ENCODE measurements at places on chromosomes 12 and 14. TPM values are rescaled to one million over a fixed set of nuclear protein-coding genes. Genes with fewer than 3 reads are reported as not detected.

PMEL gene
- 0.88 TPM for total RNA-seq

KLRG1 gene
- 0.29 TPM for total RNA-seq

TMEM119 gene
- total RNA-seq: 104 TPM

KSR2 gene
- total RNA-seq: not detected

GUCY2C gene
- total RNA-seq: not detected

KRT73 gene
- total RNA-seq: not detected

ACSM4 gene
- not detected for total RNA-seq

GPD1 gene
- not detected for total RNA-seq

DAO gene
- not detected for total RNA-seq

STYK1 gene
- not detected for total RNA-seq

CSRNP2 gene
- 34.9 TPM for total RNA-seq

UNC79 gene
- under 0.01 TPM for total RNA-seq

SRRM4 gene
- not detected for total RNA-seq

PZP gene
- not detected for total RNA-seq

POLE2 gene
- 19.2 TPM for total RNA-seq

AMDHD1 gene
- 0.14 TPM for total RNA-seq

SERPINA9 gene
- total RNA-seq: not detected

ITFG2 gene
- total RNA-seq: 31.7 TPM

MPHOSPH9 gene
- total RNA-seq: 28.7 TPM

RTL1 gene
- not detected for total RNA-seq

GRIP1 gene
- 0.44 TPM for total RNA-seq

EPS8 gene
- 83.0 TPM for total RNA-seq

TSPAN8 gene
- total RNA-seq: not detected

LTB4R2 gene
- 7.7 TPM for total RNA-seq

CBX5 gene
- total RNA-seq: 19.9 TPM

SOX5 gene
- 22.5 TPM for total RNA-seq

IFT43 gene
- total RNA-seq: 19.2 TPM

CRIP2 gene
- 60.7 TPM for total RNA-seq

LDHB gene
- 574 TPM for total RNA-seq

GALNT8 gene
- total RNA-seq: not detected

TAS2R13 gene
- 1.8 TPM for total RNA-seq

NTN4 gene
- total RNA-seq: 16.3 TPM

PPFIA2 gene
- total RNA-seq: not detected

B4GALNT3 gene
- total RNA-seq: not detected

DRAM1 gene
- total RNA-seq: 51.3 TPM

HOTAIR gene
- total RNA-seq: not detected

APOF gene
- not detected for total RNA-seq

MAP3K9 gene
- 0.88 TPM for total RNA-seq

KRT6A gene
- total RNA-seq: 25.6 TPM

LTBP2 gene
- total RNA-seq: 203 TPM

CCDC177 gene
- total RNA-seq: not detected

SYT1 gene
- total RNA-seq: 5.2 TPM

FGF23 gene
- total RNA-seq: not detected

C12orf56 gene
- 2.8 TPM for total RNA-seq

ITGB7 gene
- total RNA-seq: under 0.01 TPM

WSCD2 gene
- not detected for total RNA-seq

KLRC3 gene
- not detected for total RNA-seq

ACOT4 gene
- 0.57 TPM for total RNA-seq

ALX1 gene
- not detected for total RNA-seq

MYBPC1 gene
- total RNA-seq: not detected

IGF1 gene
- total RNA-seq: 0.22 TPM
